ENCODE measurements at places on chromosomes 11 and 22. TPM values are rescaled to one million over a fixed set of nuclear protein-coding genes. Genes with fewer than 3 reads are reported as not detected.

The FAT3 gene
- total RNA-seq: not detected

DNA sequence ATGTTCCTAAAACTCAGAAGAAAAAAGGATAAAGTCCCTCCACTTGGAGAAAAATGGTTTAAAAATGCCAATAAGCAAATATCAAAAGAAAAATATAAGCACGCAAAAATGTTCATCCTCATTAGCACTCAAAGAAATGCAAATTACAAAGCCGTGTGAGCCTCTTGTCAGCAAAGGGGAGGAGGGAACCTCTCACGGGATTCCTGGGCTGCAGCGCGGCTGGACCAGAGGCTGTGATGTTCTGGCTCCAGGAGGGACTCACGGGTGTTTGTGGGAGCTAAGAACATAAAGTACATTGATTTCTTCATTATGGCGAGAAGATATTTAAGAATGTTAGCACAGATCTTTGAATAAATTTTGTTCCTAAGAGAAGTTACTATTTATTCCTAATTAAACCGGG, 1451.2 kb downstream of the BRD1 start:
- no peak for DNase-seq

GRCh38 chr22:42773167-42773566, 52.5 kb upstream of the A4GALT start:
- no peak for DNase-seq

The PGA3 gene
- total RNA-seq: not detected

DNA sequence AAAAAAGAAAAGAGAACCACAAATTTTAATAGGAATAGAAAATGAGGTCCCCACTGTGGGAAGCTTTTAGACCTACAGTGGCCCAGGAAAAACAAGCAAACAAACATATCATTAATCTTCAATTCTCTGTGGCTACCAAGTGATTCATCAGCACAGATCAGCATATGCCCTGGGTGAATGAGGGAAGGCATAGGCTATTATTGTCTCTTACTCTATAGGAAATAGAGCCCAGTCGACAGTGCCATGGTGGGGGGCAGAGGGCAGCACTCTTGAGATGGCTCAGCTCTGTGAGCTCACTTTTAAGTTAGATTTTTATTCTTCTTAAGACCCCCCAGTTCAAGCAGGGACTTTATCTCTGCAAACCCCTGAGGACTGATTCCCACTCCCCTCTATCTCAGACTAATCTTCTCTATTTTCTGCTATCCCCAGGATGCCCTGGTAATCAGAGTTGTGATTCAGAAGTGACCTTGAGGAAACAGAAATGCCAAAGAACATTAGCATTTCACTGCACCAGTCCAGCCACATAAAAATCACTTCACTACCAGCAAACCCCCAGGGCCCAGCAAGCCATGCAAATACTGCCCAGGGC, 9.5 kb upstream of the FEZ1 start:
- no peak for DNase-seq

- no peak for DNase-seq
Measured at GRCh38 chr22:24390576-24390975, 36.8 kb upstream of the ADORA2A start.

The RIMBP3C gene
- total RNA-seq: 0.29 TPM

DNA sequence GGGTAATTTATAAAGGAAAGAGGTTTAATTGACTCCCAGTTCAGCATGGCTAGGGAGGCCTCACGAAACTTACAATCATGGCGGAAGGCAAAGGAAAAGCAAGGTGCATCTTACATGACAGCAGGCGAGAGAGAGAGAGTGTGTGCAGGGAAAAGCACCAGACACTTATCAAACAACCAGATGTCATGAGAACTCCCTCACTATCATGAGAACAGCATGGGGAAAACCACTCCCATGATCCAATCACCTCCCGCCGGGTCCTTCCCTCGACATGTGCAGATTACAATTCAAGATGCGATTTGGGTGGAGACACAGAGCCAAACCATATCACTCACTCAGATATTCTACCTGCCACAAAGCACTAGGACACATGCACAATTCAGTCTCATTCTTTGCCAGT, 48.1 kb upstream of the HMGXB4 start:
- DNase-seq: no peak

The MRGPRD gene
- not detected for total RNA-seq

DNA sequence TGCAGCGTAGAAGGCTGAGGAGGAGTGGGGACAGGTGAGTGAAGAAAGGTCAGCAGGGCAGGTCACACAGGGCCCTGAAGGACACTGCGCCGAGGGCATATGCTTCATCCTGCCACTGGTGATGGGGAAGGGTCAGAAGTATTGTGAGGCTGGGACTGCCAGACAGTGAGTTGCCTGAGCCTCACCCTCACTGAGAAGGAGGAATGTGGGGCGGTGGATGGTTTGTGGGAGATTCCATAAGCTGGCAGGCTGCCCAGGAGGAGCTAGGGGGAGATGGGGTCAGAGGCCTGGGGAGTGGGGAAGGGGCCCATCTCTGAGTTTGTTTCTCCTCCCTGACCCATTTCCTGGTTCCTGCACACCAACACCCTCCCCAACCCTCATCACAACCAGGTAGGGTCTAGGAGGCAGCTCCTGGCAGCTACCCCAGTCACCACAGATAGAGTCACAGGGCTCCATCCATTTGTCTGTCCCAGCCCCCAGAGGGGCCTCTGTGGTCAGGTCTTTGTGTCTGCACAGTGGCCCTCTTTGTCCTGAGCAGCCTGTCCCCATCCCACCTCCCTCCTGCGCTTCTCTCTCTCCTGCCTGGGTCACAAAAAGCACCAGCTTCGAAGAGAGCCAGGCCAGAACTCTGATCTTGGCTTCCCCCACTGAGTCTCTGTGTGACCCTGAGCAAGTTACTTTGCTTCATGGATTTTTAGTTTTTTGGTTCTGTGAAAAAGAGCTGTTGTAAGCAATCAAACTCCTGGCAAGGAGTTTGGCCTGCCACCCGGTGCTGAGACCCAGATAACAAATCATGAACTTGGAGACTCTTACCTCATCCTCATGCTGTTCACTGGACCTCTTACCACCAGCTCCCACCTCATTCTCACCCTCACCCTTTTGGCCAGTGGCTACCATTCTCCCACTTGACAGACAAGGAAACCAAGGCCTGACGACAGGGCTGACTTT, 4.6 kb upstream of the P2RY2 start:
- DNase-seq: no peak

The PITPNB gene
- total RNA-seq: 15.3 TPM

DNA sequence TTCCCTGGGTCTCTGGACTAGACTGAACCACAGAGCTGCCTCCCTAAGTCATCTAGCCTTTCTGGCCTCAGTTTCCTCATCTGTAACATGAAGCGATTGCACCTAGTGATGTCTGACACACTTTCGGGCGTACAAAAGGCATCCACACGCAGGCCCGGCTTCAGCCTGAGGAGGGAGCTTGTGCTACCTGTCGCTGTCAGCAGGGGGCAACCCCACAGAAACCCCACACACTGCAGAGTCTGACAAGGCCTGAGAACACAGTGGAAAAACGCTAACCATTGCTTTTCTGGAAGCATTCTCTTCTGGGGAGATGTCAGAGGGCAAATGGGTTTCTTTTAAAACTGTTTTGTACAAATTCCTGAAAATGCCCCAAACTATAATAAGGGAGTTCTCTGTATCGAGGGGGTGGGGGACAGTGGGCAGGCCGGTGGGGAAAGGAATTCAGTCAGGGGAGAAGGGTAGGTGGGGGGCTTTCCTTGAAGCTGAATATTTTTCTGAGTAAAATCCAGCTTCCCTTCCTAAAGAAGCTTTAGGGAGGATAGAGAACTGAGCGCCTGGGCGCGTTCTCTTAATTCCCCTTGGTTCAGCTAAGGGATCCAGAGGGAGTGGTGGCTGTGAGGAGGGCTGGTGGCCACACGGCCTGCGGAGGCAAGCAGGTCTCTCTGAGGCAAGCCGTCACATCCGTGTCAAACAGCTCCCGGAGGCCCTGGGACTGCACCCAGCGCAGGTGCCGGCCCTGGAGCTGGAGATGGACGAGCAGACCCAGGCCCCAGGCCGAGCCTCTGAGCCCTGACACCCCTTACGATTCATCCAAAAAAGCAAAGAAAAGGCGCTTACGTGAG, 533 bp downstream of the ELF5 start:
- peak; percentile 70 for DNase-seq

The LYVE1 gene
- total RNA-seq: not detected

- no peak for DNase-seq
Measured at GRCh38 chr22:19057539-19057938, 64.7 kb downstream of the DGCR2 start.

- peak; percentile 73 for DNase-seq
Measured at GRCh38 chr11:124725719-124726105, 14.0 kb upstream of the NRGN start.

GRCh38 chr11:72236083-72236697, 7.8 kb downstream of the PHOX2A start:
- DNase-seq: no peak

GRCh38 chr11:129077191-129077590, 114.9 kb downstream of the ARHGAP32 start:
- DNase-seq: no peak

GRCh38 chr11:19208181-19208580, 6.4 kb upstream of the CSRP3 start:
- no peak for DNase-seq

- no peak for DNase-seq
Measured at GRCh38 chr22:23246982-23247766, 66.9 kb downstream of the BCR start.

DNA sequence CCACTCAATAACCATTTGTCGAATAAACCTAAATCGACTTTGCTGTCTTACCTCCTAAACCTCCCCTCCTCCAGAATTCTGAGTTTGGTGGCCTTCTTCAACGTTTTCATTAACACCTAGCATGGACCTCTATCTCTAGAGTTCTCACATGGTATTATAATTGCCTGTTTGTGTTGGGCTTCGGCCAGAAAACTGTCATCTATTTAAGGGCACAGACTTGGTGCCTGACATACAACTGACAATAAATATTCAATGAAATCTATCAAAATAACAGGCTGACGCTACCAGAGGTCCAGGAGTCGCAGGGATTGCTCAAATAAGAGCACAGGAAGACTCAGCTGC, 687 bp downstream of the ALKBH8 start:
- DNase-seq: no peak

GRCh38 chr22:24208012-24208749, 26.9 kb downstream of the SUSD2 start:
- peak; percentile 95 for DNase-seq

GRCh38 chr22:43225609-43226008, 38.7 kb upstream of the TTLL12 start:
- no peak for DNase-seq

DNA sequence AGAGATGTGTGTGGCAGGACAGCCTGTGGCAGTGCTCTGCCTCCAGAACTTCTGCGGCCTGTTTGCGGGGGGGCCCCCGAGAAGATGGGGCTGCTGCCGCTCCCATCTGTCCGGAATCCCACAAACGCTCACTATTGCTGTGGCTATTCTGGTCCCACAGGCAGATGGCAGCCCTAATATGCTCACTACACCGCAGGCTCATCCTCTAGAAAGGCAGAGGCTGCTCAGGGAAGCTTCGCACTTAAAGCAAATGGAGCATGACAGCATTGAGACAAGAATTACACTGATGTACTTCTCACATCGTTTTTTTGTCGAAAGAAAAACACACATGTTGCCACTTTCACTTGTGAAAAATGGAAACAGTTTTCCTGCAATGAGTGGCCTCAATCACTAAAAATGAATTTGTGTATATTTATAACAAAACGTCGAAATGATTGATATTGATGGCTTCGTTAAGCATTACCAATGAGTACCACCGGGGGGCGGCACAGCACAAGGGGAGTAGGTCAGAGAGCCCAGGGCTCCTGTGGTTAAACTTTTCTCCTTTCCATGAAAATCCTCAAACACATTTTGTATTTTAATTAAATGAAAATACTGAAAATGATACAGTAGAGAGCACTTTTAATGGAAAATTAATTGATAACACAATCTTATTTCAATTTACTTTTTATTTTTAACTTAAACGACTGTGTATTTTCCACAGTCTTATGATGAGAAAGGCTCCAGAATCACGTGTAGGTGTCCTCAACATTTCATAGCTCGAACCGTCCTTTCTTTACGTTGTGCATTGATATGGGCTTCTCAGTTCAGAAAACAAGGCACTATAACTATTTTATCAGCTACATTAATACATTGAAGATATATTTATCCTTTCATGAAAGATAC, 69.1 kb downstream of the CTTN start:
- DNase-seq: peak; percentile 85

DNA sequence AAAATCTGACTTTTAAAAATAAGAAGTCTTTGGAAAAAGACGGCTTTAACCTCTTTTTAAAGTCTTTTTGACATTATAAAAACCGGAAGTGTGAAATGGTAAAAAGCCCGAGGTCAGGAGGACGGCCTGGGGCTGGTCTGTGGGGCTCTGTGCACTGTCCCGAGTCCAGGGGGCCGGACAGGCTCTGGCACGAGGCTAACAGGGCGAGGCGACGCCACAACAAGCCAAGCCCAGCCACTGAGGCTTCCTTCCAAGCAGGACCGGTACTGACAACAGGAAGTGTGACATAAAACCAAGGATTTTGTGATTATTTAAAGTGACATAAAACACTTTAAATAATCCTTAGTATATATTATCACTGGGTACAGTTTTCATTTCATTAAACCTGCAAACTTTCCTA, 39.2 kb downstream of the BRD1 start:
- no peak for DNase-seq

The TUBA8 gene
- 1.9 TPM for total RNA-seq

GRCh38 chr11:88320149-88320559, 17.4 kb downstream of the CTSC start:
- DNase-seq: peak; percentile 49

- DNase-seq: no peak
Measured at GRCh38 chr22:19812910-19813309, 41.8 kb downstream of the GNB1L start.

The RFPL3 gene
- total RNA-seq: not detected

The SLC43A1 gene
- total RNA-seq: 12.4 TPM

DNA sequence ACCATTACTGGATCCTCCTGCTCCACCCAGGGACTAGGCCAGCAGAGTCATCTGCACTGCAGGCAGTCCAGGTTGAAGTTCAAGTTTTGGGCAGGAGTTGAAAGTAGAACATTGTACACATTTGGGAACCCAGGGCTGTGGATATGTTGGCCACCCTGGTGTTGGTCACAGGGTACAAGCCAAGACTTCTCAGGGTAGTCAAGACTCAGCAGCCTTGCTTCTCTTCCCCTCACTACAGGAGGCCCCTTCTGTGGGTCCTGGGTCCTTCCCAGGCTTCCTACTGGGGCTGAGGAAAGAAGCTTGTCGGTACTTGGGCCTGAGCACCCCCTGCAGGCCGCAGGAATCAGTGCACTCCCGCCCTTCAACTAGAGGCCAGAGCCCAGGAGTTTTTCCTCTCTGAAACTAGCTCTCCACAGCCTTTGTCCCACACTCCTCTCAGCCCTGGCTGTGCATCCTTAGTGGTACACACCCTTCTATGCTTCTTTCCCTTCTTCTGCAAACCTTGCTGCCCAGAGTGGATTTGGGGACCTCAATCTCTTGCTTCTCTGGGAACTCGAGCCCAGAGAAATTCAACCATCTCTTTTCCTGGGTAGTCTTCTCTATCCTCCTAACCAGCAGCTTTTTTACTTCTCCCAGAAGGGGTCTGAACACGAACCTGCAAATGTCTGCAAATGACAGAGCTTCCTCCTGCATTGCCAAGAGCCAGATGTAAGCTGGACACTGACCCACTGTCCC, 2.6 kb upstream of the HPX start:
- DNase-seq: peak; percentile 58

- DNase-seq: no peak
Measured at GRCh38 chr11:78069465-78069864, 5.8 kb downstream of the THRSP start.

All from PC-3 (cell line).